ENCODE measurements at places on chromosomes 13 and 19. TPM values are rescaled to one million over a fixed set of nuclear protein-coding genes. Genes with fewer than 3 reads are reported as not detected.

The PVR gene
- 59.7 TPM for total RNA-seq

The ADGRE2 gene
- total RNA-seq = 8.3 TPM

The SLC25A23 gene
- 97.1 TPM for total RNA-seq

The NLRP12 gene
- 1.4 TPM for total RNA-seq

The EPSTI1 gene
- total RNA-seq = 4.0 TPM

The S1PR4 gene
- 6.4 TPM for total RNA-seq

The ARHGEF18 gene
- 22.7 TPM for total RNA-seq

The PALM gene
- 28.4 TPM for total RNA-seq

The ZNF780A gene
- 8.9 TPM for total RNA-seq

DNA sequence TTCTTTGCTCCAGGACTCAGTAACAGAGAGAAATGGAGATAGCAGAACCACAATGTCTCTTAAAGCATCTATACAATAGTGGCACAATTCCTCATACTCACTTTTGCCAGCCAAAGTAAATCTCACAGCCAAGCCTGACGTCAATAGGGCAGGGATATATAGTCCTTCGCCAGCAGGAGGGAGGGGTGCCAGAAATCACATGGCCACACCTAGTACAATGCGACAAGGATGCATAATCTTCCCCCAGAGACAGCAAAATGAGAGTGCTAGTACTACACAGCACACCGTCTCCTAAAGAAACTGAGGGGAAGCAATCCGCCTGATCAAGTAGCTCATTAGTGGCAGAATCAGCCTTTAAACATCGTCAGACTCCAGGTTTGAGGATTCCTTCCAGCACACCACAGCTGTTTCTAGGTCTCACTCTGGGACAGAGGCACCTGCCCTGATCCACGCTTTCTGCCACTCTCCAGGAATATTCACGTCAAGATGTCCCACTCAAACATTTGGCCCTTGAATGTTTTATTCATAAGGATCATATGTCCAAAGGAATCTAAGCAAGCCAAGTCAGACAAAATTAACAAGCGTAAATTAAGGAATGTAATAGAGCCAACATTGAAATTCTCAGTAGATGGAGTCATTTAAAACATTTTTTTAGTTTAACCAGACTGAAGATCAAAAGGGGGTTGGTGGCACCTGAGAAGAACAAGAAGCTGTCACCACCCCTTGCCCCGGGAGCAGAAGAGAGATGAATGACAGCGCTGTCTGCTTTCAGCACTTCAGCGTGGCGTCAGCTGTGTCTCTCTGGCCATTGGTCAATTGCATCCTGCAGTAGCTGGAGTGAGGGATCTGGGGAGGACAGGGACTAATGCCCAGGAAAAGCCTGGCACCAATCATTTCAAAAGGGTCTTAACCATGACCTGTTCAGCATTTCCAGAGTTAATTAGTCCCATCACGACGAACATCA, 63.5 kb upstream of the SERP2 start:
- no peak overlapping the region for H3K4me3 ChIP-seq
- no peaks in the 10 kb centered on the region for H3K27me3 ChIP-seq
- no peak for DNase-seq
- H3K4me1 ChIP-seq = peaks cover 16% of the 10 kb centered on the region
- H3K27ac ChIP-seq = peak overlapping the region; percentile 24

GRCh38 chr13:103466761-103467160, 400.5 kb upstream of the SLC10A2 start:
- no peaks in the 10 kb centered on the region for H3K27me3 ChIP-seq
- H3K27ac ChIP-seq = no peak overlapping the region
- no peak overlapping the region for H3K4me3 ChIP-seq

- peaks cover 3% of the 10 kb centered on the region for H3K4me1 ChIP-seq
- no peaks in the 10 kb centered on the region for H3K27me3 ChIP-seq
- no peak for DNase-seq
- no peak overlapping the region for H3K27ac ChIP-seq
- H3K4me3 ChIP-seq = no peak overlapping the region
- H3K36me3 ChIP-seq = no peaks in the 10 kb centered on the region
Measured at GRCh38 chr13:60329221-60329923, 67.6 kb upstream of the TDRD3 start.

DNA sequence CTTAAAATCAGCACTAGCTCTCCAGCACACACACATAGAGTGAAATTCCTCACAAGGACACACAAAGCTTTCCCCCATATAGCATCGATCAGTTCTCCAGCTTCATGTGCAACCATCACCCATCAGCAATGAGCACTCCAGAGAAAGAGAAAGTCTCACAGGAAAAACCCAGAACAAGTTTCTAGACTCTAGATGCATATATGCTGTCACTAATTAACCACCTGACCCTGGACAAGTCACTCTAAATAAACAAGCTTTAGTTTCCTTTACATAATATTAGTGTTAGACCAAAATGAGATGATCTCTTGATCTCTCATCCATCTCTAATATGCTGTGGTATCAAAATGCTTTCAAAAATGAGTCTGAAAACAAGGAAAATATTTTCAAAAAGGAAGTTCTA, 81.2 kb downstream of the TBC1D4 start:
- H3K4me3 ChIP-seq = no peak overlapping the region
- no peaks in the 10 kb centered on the region for H3K27me3 ChIP-seq

GRCh38 chr13:101785858-101786257, 333.4 kb downstream of the ITGBL1 start:
- no peaks in the 10 kb centered on the region for H3K27me3 ChIP-seq
- H3K27ac ChIP-seq = no peak overlapping the region
- no peak for DNase-seq
- no peaks in the 10 kb centered on the region for H3K4me1 ChIP-seq
- H3K4me3 ChIP-seq = no peak overlapping the region

DNA sequence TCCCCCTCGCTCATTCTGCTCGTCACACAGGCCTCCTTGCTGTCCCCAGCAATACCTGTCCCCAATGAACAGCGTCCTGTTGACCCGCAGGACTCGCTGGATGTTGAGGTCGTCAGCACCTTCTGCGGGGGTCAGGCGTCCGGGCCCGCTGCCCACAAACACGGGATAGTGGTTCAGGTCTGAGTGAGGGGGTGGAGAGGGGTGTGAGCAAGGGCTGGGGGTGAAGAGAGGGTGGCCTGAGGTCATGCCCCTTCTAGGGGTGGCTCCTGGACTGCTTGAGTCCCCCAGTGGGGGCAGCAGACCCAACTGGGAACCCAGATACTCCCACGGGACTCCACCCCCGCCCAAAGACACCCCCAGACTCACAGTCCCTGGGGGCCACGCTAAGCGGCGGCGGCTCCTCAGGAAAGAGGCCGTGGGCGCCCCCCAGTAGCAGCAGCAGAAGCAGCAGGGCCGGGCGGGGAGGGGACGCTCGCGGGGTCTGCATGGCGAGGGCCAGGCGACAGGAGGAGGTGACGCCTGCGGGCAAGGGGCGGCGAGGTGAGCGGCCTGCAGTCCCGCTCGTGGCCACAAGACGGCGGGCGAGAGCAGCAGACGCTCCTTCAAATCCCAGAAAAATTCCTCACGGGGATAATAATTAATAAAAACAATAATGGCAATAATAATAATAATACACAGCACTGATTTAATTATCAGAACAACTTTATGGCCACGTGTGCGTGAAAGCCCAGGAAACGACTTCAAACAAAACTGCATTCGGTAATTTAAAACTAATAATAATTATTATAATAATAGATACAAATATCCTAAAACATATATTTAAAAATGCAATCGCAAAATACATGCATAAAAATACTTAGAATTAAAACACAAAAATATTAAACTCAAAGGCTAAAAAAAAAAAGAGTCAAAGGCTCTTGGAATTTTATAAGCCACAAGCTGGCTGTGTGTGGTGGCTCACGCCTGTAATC, 1.2 kb downstream of the SEMA6B start:
- H3K4me3 ChIP-seq = peak overlapping the region; percentile 49
- H3K36me3 ChIP-seq = no peaks in the 10 kb centered on the region
- no peaks in the 10 kb centered on the region for H3K27me3 ChIP-seq

- no peak overlapping the region for H3K4me3 ChIP-seq
- H3K36me3 ChIP-seq = no peaks in the 10 kb centered on the region
- H3K27ac ChIP-seq = no peak overlapping the region
- no peak for DNase-seq
- H3K4me1 ChIP-seq = no peaks in the 10 kb centered on the region
Measured at GRCh38 chr19:29321116-29321515, 108.2 kb upstream of the UQCRFS1 start.

DNA sequence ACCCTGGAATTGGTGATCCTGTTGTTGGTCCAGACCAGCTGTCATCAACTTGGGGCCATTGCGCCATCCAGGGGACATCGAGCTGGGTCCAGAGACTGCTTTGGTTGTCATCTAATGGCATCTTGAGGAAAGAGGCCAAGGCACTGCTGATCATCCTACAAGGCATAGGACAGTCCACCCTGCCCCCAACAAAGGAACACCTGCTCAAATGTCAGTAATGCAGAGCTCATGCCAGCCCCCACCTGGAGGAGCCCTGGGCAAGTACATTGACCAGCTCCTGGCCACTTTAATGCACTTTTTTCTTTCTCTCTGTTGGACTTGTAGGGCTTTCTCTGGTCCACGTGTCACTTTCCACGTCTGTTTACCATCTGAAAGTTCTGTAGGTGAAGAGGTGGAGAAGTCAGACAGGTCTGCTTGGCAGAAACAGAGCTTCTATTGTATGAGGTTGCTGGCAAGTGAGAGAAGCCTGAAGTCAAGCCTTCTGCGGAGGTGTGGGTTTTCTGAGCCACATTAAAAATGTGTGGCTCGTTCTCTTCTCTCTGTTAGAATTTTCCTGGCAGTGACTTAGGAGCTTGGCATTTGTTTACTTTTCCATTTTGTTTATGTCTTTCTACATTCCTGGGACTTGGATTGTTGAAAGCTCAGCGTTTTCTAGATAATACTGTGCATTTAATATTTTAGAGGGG, 124.0 kb upstream of the RNF113B start:
- H3K27me3 ChIP-seq = no peaks in the 10 kb centered on the region
- H3K4me3 ChIP-seq = no peak overlapping the region
- no peaks in the 10 kb centered on the region for H3K36me3 ChIP-seq
- H3K27ac ChIP-seq = no peak overlapping the region
- no peak for DNase-seq

DNA sequence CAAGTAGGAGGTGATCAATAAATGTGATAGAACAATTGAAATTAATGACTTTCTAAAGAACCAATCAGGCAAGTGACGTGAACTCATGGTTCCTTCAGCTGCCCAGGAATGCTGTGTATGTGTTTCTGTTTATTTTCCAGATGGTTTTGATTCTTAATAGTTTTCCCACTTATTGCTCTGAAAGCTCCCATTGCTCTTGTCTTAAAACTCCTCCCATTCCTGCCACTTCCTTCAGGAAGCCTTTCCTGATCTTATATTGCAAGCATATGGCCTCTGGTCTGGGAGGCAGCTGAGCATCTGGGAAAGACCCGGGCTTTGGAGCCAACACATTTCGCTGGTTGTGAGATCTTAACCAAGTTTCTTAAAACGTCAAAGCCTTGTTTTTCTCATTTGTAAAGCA, 17.1 kb upstream of the LATS2 start:
- no peaks in the 10 kb centered on the region for H3K36me3 ChIP-seq
- DNase-seq = no peak
- peaks cover 20% of the 10 kb centered on the region for H3K4me1 ChIP-seq
- H3K27me3 ChIP-seq = no peaks in the 10 kb centered on the region

DNA sequence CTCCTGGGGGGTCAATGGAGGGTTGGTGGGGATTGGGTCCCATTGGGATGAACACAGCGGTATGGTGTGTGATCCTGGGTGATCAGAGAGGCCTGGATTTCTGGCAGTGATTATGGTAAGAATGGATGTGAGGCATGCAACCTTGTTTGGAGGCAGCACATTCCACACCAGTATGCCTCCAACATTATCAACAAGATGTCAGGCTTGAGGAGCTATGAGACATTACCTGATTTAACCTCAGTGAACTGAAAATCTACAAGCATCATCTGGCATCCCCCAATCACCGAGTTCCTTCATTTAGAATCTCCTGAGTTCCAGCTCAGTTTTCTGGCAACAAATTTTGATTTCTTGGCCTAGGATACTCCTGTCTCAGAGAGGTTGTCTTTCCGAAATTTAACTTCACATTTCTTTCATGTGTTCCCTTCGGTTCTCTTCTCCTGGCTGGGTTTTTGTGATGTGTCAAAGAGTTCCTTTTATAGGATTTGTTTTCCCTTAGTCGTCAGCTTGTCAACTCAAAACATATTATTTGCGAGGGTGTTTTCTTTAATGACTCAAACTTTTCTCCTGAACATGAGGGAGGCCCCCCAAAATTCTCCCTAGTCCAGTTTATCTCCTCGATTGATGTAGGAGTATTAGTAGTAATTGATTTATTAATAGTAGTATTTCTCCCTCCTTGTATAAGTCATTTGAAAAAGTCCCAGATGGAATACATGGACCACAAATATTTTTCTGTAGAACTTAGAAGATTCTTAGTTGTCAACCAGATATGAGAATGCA, 56.0 kb upstream of the FLT1 start:
- H3K27ac ChIP-seq = no peak overlapping the region
- no peaks in the 10 kb centered on the region for H3K4me1 ChIP-seq
- H3K36me3 ChIP-seq = no peaks in the 10 kb centered on the region

DNA sequence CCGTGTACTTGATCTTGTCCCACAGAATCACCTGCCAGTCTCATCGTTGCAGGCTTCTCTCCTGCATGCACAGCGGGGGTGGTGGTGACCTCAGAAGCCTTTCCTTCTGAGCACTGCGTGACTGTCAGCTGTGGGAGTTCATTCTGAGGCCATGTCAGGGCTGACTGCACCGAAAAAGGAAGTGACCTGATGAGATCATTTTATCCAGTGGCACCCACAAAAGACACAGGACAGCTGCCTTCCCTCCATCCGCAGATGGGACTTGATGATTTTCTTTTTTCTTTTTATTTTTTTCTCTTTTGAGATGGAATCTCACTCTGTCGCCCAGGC, 89.7 kb downstream of the RAB20 start:
- H3K4me1 ChIP-seq = no peaks in the 10 kb centered on the region
- no peak for DNase-seq
- H3K27ac ChIP-seq = no peak overlapping the region
- no peak overlapping the region for H3K4me3 ChIP-seq
- no peaks in the 10 kb centered on the region for H3K27me3 ChIP-seq
- H3K36me3 ChIP-seq = peaks cover 89% of the 10 kb centered on the region

GRCh38 chr19:17560205-17560595, 4.8 kb downstream of the COLGALT1 start:
- no peaks in the 10 kb centered on the region for H3K27me3 ChIP-seq
- peaks cover 4% of the 10 kb centered on the region for H3K4me1 ChIP-seq
- no peak overlapping the region for H3K27ac ChIP-seq
- H3K4me3 ChIP-seq = no peak overlapping the region
- DNase-seq = no peak

DNA sequence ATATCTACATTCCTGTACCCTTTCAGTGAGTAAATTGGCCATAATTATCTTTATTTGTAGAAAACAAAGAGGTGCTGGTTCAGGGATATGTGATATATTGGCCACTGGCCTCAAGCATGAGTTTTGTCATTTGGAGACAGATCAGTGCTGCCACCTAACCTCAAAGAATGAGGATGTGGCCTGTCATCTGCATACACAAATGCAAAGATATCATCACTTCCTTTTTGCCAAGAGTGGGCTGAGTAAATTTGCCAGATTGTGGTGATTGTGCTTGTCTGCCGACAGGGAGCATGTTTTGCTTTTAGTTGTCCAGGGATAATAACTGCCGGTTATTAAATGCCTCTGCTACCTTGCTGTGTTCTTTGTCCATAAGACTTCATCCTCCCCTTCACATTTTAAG, 44.2 kb downstream of the WASF3 start:
- H3K27me3 ChIP-seq = no peaks in the 10 kb centered on the region
- H3K36me3 ChIP-seq = no peaks in the 10 kb centered on the region
- H3K4me3 ChIP-seq = no peak overlapping the region
- no peak overlapping the region for H3K27ac ChIP-seq
- no peak for DNase-seq
- H3K4me1 ChIP-seq = peaks cover 21% of the 10 kb centered on the region

- H3K27ac ChIP-seq = peak within 1 kb of the TSS; percentile 99
- peak within 1 kb of the TSS; percentile 99 for H3K4me3 ChIP-seq
- H3K4me1 ChIP-seq = peaks cover 22% of the 10 kb centered on the region
- H3K27me3 ChIP-seq = no peaks in the 10 kb centered on the region
Measured at GRCh38 chr19:36214386-36215275, at the start of the genes ZNF146 and ZNF565. ZNF146 (plus strand) TSS chr19:36215106; CDS start chr19:36236441, 21,335 bp downstream. ZNF565 (minus strand) TSS chr19:36214665; CDS start chr19:36201985, 12,680 bp downstream.
